ENCODE measurements at places on chromosomes 5 and 9.

DNA sequence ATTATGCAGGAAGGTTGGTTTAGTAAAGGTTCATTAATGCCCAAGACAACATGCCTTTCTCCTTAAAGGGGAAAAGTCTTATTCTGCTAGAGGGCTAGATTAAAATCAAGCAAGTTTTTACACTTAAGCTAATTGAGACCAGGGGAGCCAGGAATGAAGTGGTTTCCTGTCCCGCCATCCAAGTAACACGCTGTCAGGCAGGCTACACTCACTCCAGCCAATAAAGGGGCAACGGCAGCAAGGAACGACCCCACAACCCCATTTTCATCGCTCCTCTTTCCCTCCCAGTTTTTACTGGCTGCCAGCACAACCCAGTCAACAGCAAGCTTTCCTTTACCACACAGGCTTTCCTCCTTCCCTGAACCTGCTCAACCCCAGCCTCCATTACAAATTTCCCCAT is 225.1 kb downstream of the DCP2 start:
- no peak for DNase-seq

DNA sequence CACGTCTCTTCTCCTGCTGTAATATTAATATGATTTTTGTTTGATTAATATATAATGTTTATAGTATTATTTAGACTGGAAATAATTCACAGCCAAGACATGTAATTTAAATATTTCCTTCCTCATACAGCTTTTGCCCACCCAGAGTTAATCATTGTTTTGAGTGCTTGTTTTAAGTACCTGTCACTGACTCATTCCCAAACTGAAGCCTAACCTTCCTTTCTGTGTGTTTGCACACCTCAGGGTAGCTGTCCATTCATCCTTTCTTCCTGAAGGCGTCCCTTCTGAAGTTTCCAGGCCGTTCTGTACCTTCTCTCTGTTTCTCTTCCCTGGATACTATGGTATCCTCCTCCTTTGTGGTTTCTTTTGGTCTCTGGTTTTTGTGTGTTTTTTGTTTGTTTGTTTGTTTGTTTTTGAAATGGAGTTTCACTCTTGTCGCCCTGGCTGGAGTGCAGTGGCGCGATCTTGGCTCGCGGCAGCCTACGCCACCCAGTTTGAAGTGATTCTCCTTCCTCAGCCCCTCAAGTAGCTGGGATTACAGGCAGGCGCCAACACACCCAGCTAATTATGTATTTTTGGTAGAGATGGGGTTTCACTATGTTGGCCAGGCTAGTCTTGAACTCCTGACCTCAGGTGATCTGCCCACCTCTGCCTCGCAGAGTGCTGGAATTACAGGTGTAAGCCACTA is 312.4 kb downstream of the DOCK8 start:
- DNase-seq, result no peak

DNA sequence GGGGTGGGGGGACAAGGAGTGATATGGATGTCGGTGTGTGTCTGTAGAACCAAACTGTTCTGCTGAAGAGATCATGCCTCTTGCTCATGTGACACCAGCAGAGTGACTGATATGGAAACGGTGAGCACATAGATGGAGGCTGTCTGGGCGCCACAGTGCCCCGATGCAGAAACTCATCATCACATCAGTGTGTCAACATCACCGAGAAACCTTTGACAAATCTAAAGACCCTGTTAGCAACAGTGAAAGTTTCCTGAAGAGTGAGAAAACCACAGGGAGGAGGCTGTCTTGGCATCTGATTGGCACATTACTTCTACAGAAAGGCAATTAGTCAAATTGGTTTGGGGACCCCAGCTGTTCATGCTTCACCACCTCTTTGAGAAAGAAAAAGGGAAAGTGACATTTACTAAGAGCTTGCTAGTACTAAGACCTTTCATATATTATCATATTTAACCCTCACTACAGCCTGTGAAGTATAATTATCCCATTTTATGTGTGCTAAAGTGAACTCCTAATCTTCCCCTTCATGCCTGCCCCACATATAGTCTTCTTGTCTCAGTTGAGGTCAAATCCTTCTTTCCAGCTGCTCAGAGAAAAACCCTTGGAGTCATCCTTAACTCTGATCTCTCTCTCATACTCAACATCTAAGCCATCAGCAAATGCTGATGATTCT is 25.6 kb downstream of the CSF2 start:
- peak; percentile 34 for DNase-seq

DNA sequence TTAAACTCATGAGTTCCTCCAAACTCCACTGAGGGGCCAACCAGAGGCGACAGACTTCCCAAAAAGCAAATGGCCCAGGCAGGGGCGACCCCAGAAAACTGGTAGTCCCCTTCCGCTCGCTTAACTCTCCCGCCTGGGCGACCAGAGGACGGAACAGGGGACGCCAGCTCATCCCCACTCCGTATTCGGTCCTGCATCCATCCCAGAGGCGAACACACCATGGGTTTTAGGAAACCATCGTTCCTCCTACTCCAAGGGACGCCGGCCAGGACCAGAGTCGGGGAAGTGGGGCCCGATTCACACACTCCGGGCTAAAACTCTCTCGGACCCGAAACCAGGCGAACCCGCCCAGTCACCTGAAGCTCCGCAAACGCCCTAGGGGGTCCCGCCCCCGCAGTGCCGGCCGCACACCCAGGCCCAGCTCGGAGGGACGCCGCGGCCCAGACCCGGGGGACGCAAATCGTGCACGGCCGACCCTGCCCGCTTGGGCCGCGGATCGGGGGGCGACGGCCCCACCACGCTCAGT is 478 bp downstream of the TEX10 start:
- peak; percentile 4 for DNase-seq

- DNase-seq, result no peak
Measured at GRCh38 chr9:93698140-93698908, 121.9 kb downstream of the PHF2 start.

DNA sequence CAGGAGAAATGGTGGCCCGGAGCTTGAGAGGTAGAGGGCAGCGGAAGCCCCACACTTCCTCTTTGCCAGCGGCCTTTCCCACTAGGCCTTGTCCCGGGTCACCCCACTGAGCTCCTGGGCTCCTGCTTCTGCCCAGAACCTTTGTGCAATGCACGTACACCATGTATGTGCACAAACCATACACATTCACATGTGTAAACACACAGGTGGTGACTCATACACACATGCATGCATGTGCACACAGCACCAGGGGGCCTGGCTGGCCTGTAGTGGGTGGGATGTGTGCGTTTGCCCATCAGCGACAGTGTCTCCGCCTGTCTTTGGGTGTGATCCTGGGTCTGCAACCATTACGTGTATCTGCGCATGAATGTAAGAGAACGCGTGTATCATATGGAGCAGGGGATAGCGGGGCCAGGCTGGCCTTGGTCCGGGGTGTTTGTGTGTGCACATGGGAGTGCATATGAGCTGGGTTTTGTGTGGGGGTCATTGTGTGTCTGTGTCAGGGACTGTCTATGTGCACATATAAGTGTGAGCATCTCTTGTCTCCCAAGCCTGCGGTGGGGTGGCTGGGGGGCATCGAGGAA is 43.7 kb downstream of the PSD2 start:
- no peak for DNase-seq

DNA sequence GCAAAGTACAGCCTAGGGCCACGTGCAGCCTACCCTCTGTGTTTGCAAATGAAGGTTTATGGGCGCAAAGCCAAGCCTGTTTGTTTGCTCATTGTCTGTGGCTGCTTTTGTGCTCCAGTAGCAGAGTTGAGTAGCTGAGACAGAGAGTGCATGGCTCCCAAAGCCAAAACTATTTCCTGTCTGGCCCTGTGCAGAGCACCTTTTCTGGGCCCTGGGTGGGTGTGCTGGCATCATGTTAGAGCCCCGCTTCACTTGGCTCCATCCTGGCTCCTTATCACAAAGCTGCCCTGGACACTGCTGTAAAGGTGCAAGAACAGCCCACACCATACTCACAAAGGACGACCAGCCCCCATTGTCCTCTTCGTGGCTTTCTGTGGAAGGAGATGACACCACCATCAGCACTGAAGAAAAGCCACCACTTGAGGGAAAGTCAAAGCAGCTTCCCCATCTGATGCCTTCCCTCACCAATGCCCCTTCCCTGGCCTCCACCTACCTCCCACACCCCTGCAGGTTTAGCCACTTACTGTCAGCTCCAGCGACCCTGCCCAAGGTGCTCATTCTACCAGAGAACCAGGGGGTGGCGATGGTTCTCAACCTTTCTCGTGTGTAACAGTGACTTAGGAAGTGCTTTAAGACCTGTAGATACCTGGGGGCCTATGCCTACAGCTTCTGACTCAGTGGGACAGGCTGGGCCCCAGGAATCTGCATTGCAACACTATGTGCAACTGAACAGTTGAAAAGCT is 23.4 kb downstream of the LCP2 start:
- DNase-seq, result no peak

Measured in stimulated activated CD4-positive, alpha-beta T cell treated with anti-CD3 and anti-CD28 coated beads, Interleukin-15, amount 100 ng/mL, for 1 hour (primary cell).